Amniotic stem cell (primary cell): ENCODE measurements at places on chromosomes 13 and 19.

DNA sequence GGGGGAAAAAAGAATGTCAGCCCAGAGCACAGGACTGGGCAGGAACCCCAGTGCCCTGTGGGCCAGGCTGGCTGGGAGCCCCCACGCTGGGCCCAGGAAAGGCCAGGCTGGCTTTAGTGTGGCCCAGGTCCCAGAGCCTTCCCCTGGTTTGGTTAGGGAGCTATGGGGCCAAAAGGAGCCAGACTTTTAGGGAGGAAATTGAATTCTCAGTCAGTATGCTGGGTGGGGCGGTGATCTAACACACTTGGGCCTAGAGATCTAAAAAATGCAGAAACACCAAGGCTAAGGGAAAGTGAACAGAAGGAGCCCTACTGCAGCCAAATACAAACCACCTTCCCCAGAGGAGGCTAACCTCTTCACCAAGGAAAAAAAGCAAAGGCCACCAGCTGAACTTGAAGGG is 137.5 kb downstream of the CRYL1 start:
- DNase-seq = no peak

DNA sequence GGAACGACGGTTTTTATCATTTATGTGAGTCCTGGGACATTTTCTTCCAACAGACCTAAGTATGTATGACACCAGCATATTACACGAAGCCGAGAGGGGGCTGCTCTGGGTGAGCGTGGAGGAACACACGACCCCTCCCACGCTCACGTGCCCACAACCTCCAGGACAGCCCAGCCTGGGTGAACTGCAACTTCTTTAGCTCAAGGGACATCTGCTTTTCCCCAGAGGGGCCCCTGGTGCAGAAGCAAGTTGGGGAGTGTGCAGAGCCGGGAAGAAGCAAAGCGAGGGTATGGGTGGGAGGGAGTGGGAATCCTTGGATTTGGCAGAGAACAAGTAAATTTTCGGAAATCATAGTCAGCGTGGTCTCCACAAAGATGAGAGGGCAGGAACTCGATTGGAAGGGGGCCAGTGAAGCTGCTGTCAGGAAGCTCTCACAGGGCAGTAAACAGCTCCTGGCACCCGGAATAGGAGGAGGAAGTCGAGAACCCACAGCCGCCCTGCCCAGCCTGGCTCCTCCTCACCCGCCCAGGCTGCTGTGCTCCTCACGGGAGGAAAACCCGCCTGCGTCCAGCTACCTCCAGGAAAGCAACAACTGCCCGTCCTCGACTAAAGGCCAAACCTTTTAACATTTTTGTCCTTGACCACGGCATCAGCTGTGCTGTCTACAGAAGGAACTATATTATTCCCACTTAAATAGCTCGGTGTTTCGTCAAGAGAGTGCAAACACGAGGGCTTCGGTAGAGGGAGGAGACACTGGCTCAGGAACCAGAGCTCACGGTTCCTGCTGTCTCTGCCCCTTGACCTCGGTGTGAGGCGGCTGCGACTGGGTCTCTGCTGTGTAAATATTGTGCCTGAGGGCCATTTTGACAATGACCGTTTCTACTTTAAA is 17.2 kb upstream of the CFAP97D2 start:
- no peak for DNase-seq

- DNase-seq = no peak
These were observed 46.6 kb upstream of the C19orf12 start for GRCh38 chr19:29761575-29762232.

GRCh38 chr19:12194827-12195731 is 32.2 kb downstream of the ZNF136 start:
- peak; percentile 11 for DNase-seq

- DNase-seq = no peak
These were observed 1703.6 kb upstream of the PRR20A start for GRCh38 chr13:55437162-55437561.

DNA sequence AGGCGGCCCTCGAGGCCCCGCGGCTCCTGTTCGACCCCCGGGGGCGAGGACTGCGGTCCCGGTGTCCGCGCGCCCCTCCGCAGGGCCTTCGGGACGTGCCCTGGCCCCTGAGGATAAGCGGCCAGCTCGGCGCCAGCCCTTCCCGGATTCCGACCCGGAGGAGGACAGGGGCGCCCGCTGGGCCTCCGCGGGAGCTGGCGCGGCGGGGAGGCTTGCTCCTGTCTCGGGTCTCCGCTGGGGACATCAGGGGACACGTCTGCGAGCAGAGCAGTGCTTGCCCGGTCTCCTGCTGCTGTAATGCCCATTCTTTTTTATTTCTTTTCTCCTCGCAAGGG is 829 bp downstream of the B3GLCT start:
- DNase-seq = no peak

DNA sequence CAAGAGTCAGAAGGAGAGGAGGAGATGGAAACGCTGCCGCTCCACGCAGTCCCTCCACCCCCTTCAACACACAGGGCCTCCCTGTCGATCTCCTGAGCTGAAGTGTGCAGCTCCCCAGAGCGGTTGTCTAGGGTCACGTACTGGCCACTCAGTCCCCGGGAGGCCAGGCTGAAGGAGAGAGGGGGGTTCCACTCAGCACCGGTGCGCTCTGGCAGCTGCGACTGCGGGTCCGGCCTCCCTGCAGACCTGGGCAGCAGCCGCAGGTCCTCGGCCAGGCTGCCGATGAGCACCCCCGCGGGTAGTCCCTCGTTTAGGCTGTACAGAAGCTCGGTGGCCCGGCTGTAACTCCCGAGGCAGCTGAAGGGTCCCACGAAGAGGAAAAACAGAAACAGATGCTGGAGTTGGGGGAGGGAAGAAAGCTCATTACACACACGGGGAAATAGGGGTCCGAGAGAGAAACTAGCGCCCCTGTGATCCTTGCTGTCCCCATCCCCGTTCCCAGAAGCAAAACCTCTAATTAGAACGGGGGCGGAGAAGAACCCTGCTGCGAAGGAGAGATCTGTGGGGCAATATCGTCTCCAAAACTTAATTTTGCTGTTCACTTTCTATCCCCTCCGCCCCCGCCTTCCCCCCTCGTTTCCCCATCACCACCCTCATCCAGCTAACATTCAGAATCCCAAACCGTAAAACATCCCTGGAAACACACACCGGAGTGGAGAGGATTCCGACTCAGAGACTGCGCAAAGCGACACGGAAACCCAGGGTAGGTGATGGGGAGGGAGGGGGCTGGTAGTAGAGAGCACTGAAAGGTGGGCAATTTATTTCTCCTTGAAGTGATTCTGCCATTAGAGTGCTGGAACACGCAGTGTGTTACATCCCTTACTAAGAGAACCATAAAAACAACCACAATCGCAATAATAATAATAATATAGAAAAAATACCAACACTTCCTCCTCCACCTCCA is 1.8 kb downstream of the PCDH20 start:
- no peak for DNase-seq

DNA sequence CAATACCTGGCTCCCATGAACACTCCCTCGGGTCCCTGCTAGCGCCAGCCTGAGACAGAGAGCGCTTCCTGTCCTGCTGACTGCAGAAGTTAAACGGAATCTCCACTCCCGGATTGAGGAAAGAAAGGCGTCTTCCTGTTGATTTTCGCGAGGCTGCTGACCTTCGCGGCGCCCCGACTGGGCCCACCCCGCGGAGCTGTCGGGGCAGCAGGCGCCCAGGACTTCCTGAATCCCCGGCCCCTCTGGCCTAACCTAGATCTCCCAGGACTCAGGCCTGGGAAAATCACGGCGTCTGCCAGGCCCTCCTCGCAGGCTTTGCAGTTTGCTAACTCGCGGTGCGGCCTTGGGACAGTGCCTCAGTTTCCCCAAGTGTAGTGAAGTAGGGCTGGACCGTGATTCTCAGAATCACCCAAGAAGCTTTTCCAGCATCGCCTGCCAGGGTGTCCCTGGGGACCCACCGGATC is 108.8 kb downstream of the KCTD15 start:
- no peak for DNase-seq

DNA sequence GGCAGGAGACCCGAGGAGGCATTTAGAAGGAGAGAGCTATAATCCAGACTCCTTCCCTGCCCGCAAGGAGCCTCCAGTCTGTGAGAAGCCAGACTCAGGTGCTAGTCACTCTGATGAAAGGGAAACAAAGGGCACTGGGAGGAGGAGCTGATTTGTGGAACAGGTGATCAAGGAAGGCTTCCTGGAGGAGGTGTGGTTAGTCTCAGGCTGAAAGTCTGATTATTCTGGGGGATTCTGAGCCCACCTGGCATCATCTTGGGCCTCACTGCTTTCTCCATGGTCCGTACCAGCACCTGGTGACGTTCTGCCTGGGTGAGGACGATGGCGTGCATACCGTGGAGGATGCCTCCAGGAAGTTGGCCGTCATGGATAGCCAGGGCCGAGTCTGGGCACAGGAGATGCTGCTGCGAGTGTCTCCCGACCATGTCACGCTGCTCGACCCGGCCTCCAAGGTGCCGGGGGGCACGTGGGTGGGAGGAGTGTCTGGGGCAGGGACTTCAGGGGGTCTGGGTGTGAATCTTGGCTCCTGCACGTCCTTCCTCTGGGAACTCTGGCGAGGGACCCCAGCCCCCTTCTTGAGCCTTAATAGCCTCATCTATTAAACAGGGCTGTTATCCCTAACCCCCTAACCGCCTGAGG is 3.9 kb downstream of the EPS8L1 start:
- no peak for DNase-seq

DNA sequence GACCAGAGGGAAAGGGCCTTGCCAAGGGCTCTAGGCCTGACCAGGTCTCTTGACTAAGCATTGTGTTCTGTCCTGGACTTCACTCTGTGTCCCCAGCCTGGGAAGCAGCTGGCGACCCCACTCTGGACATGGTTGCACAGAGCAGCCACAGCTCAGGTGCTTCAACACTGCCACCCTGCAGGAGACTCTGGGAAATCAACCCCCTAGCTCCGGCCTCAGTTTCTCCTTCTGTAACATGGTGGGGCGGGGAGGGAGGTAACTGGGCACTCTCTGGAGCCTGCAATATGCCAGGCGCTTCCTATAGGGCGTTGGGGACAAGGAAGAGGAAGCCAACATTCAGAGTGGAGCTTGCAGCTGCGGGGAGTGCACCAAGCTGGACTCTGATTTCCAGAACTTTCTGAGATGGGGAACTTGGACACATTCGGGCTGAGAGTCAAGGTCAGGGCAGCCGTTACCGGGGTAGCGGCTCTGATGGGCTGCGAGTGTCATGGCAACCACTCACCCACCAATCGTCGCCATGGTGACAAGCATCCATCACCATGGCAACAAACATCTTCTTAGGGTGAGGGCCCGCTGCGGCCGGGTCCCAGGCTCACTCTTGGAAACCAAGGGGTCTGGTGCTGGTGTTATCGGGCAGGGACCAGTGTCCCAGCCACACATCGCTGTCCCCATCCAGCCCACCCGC is 12.8 kb downstream of the F2RL3 start:
- no peak for DNase-seq

DNA sequence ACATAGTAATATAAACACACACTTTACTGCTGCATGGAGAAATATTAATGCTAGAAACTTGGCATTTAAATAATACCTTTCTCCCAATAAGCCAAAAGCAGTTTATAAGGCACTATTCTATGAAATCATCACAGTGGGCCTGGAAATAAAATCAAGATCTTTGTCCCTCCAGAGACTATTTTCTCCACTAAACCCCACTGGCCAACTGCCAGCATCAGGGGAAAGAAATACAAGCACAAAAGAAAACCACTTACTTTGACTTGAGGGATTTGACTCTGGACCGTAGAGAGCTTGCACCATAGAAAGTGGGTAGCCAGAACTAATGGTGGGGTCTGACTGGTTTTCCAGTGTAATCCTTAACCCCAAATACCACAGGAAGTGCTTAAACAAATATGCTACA is 71.9 kb downstream of the DCLK1 start:
- no peak for DNase-seq

GRCh38 chr13:65155861-65156260 is 2074.3 kb downstream of the PCDH9 start:
- no peak for DNase-seq

GRCh38 chr13:112822851-112823250 is 133.0 kb downstream of the ATP11A start:
- DNase-seq = no peak

DNA sequence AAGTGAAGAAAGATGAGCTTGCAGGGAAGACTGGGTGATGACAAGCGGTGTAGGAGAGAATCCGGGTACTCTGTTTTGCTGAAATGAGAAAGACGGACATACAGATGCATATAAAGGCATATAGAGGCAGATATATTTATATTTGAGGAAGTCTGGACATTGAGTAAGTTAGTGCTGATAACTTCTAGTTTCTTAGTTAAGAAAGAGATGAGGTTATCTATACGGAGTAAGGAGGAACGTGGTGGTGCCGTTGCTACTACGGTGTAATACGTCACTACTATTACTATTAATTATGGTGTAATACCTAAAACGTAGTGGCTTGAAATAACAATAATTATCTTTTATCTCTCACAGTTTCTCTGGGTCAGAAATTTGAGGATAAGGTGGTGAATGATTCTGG is 9.8 kb upstream of the CPB2 start:
- no peak for DNase-seq

GRCh38 chr13:109362616-109363015 is 423.8 kb downstream of the IRS2 start:
- DNase-seq = no peak

DNA sequence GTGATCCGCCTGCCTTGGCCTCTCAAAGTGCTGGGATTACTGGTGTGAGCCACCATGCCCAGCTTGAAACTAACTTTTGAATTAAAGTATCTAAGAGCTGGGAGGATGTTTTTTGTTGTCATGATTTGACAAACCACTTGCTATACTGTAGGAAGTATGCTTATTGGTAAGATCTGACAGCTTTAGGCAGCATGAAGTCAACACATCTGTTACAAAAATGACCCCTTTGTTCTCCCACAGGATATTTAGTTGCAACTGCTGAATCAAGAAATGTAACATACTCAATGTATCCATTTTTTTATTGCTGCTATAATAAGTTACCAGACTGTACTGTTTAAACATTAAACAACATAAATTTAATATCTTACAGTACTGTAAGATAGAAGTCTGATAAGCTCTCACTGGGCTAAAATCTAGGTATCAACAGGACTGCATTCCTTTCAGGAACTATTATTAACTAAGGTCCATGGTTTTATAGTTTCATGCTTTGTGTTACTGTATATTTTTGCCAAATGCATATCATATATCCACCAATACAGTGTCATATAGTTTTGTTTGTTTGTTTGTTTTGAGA is 22.8 kb upstream of the LRP3 start:
- DNase-seq = no peak

- peak; percentile 18 for DNase-seq
These were observed 149.4 kb upstream of the FBXL3 start for GRCh38 chr13:77176350-77176749.
